ENCODE measurements at places on chromosomes 2 and 18.

DNA sequence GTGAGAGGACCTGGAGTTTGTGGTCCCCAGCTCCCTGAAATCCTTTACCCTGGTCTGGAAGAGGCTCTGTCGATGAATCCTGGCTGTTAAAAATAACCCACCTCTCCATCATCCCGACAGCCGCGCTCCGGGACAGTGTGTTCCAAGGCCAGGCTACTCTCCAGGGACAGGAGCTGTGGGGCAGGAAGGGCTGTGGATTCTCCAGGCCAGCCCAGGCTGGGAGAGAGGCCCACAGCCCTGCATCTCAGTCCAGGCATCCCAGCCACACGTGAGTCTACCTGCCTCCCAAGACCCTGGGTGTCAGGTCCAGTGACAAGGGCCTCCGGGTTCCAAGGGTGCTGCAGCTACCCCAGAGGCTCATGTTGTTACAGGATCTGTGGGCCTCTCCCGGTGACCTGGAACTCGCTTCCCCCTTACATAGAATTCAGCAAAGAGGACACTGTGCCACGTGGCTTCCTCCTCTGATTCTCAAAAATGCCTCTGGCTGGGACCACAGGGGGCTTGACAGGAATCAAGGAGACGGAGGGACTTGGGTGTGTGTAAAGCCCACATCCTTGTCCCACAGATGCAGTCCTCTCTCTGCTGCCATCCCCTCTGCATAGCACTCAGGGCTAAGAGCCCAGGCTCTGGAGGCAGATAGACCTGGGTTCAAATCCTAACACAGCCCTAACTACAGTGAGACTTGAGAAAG lies 17.3 kb downstream of the ADRA2B start:
- peak; percentile 46 for DNase-seq
- H3K4me3 ChIP-seq = no peak overlapping the region
- no peaks in the 10 kb centered on the region for H3K36me3 ChIP-seq
- no peak overlapping the region for H3K27ac ChIP-seq
- H3K27me3 ChIP-seq = no peaks in the 10 kb centered on the region

DNA sequence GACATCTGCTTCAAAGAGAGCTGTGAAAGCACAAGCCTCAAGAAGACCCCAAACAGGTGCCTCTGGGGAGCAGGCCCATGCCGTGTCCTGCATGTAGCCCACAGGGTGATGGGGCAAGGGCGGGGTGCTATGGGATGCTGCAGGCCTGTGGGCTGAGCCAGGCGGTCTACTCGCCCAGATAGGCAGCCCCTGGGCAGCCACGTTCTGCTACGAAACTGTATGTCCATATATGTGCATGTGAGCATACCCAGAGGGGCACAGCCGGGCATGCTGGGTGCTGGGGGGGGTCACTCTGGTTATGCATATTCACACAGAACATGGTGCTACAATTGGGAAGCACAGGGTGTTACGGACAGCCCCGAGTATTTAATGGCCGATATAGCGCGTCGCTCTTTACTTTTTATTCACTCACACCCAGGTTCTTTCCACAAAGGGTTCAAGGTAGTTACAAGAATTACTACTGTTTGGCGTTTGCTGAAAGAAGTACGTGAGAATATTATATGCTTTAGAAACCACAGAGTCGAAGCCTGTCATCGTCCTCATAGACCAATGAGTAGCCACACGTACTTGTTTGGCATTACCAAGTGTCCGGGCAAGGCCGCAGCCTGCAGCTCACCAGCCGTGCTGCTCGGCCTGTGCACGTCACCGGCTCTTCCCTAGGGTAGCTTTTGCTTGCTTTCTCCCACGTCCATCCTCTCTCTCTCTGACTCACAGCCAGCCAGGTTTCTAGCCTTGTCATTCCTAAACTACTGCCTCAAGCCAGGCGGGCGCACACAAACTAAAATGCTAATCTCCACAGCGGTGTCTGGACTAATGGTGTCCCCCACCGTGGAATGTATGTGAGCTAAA lies 14.4 kb downstream of the MTERF4 start:
- H3K27ac ChIP-seq = no peak overlapping the region
- no peaks in the 10 kb centered on the region for H3K4me1 ChIP-seq
- no peak for DNase-seq
- H3K36me3 ChIP-seq = peaks cover 69% of the 10 kb centered on the region
- no peaks in the 10 kb centered on the region for H3K27me3 ChIP-seq
- H3K4me3 ChIP-seq = no peak overlapping the region

- H3K27ac ChIP-seq = no peak overlapping the region
- H3K4me1 ChIP-seq = no peaks in the 10 kb centered on the region
- no peak for DNase-seq
- no peaks in the 10 kb centered on the region for H3K27me3 ChIP-seq
- H3K4me3 ChIP-seq = no peak overlapping the region
Measured at GRCh38 chr2:129444751-129445150, 534.7 kb upstream of the RAB6C start.

DNA sequence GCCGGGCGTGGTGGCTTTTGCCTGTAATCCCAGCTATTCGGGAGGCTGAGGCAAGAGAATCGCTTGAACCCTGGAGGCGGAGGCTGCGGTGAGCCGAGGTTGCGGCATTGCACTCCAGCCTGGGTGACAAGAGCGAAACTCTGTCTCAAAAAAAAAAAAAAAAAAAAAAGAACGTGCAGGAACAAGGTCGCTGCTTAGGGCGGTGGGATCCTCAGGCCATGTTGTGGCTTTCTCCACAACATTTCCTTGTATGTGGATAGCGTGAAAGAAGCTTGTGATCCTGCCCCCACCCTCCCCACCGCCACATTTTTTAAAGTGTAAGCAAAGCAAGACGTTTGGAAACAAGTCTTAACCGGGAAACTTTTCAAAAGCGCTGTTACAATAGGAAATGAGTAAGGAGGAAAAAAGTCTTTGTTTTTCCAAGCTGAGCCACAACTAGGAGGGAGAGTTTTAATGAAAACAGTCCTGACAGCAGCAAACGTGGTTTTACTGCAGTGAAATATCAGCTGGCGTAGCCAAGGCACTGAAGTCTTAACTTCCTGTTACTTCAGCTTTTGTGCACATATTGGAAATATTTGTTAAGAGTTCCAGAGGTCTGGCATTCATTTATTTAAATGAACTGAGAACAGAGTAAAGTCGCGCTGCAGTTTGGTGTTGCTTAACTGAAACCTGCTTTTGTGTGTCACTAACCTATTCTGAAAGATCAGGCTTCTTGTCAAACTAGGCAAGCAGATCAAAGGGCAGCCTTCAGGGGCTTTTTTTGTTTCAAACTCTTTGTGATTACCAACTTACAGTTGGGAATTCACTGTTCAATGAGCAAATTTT lies 3.8 kb downstream of the TGIF1 start:
- peak; percentile 67 for DNase-seq
- H3K36me3 ChIP-seq = peaks cover 27% of the 10 kb centered on the region
- H3K4me1 ChIP-seq = peaks cover 47% of the 10 kb centered on the region
- H3K4me3 ChIP-seq = peak overlapping the region; percentile 79

DNA sequence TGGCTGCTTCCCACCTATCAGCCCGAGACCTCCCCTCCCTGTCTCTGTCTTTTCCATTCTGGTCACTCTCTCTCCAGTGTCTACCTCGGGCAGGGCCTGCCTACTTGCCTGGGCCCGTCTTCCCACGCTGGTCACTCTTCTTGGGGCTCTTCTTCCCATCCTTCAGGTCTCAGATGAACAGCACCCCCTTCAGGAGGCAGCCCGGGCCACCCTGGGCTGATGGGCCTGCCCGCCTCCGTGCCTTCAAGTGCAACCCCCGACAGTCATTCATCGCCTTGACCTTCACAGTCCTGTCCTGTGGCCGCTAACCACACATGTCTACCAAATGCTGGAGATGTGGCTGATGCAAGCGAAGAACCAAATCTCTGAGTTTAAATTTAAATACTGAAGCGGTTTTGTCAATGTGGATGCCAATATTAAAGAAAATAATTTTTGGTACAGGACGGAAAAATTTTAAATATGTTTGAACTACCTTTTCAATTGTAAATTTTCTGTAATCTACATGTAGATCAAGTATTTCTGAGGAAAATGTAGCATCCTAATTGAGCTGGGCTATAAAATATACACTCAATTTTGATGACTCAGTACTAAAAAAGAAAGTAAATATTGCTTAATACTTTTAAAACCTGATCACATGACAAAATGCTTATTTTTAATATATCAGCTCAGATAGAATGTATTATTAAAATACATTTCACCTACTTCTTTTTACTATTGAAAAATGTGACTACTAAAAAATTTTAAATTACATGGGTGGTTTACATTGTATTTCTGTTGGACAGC lies 96.4 kb downstream of the LAMA1 start:
- no peaks in the 10 kb centered on the region for H3K36me3 ChIP-seq
- H3K4me3 ChIP-seq = no peak overlapping the region
- H3K27me3 ChIP-seq = no peaks in the 10 kb centered on the region
- H3K4me1 ChIP-seq = no peaks in the 10 kb centered on the region
- no peak for DNase-seq
- H3K27ac ChIP-seq = no peak overlapping the region

- no peaks in the 10 kb centered on the region for H3K4me1 ChIP-seq
- H3K4me3 ChIP-seq = no peak overlapping the region
- H3K27me3 ChIP-seq = no peaks in the 10 kb centered on the region
- DNase-seq = no peak
- no peak overlapping the region for H3K27ac ChIP-seq
Measured at GRCh38 chr2:59588286-59588685, 965.2 kb downstream of the BCL11A start.
